ENCODE measurements at places on chromosomes 1 and 21.

- no peak for DNase-seq
Measured at GRCh38 chr1:183032122-183032921, 9.1 kb downstream of the LAMC1 start.

DNA sequence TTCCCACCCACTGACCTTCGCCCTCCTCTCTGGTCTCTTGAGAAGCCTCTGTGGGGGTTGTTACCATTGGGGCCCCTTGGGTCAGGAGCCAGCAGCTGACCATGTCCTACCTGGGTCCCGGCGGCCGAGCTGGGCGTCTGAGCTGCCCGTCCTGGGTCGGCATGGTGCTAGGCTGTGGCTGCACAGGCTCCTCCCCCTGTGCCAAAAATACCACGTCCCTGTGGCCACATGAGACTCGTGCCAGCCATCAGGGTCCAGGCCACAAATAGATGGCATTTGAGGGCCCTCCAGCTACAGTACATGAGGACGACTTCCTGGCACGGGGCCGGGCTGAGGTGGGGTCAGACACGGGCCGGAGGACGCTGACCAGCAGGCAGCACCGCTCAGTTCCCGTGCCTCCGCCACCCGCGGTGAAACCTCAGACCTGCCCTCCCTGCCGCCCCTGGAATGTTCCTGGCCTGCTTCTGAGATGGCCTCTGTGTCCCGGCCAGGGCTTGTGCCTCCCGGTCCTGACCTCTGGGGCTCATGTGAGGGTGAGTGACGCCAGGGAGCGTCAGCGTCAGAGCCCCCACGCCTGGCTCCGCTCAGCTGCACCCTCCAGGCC, at the start of gene PERM1:
Gene PERM1 (minus strand): TSS at position 139 of the 604 bp plus-strand sequence. CDS start 1,064 bp downstream, outside the sequence.
- no peak for DNase-seq

- DNase-seq: no peak
Measured at GRCh38 chr1:100535264-100535663, 2.7 kb upstream of the GPR88 start.

- DNase-seq: no peak
Measured at GRCh38 chr1:161973924-161974845, 49.5 kb downstream of the OLFML2B start.

- DNase-seq: no peak
Measured at GRCh38 chr1:165138960-165139359, 217.6 kb downstream of the LMX1A start.

GRCh38 chr1:164760569-164760968, 201.6 kb downstream of the PBX1 start:
- no peak for DNase-seq

DNA sequence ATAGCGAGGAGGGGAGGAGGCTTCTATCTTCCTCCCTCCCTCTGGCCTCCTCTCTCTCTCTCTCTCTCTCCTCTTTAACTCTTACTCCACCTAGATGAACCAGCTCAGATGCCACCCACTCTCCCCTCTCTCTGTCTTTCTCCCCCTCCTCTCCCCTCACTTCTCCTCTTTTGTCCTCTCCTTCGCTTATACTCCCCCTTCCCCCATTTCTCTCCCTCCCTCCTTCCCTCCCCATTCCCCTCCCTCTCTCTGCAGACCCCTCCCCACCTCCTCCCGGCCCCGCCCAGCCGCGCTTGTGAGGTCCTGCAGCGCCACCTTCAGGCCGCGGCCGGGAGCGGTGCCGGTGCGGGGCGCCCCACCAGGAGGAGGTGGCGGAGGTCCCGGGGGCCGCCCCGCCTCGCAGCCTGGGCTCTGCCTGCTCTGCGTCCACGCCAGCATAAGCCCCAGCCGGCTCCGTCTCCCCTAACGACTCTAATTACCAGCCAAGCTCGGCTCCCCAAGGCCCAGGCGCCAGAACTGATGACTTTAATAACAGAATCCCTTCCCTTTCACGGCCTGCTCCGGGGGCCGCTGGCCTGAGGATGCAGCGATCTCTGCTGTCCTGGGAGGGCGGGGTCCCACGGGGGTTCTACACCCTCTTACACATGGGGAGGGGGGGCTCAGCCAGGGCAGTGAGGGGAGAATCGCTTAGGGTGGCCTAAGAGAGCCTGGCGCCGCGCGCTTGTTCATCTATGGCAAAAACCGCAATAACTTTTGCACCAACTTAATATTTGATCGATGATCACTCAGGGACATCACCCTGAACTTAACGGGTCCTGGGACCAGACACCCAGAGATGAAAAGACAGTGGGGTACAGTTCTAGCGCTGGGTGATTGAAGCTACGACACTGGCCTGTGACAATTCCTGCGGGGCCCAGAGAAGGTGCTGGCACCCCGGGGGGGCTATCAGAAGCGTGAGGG, 637.3 kb downstream of the MATN1 start:
- DNase-seq: no peak

GRCh38 chr1:208118841-208119606, 125.2 kb downstream of the PLXNA2 start:
- no peak for DNase-seq

GRCh38 chr21:36744560-36745231, 45.8 kb downstream of the SIM2 start:
- no peak for DNase-seq

DNA sequence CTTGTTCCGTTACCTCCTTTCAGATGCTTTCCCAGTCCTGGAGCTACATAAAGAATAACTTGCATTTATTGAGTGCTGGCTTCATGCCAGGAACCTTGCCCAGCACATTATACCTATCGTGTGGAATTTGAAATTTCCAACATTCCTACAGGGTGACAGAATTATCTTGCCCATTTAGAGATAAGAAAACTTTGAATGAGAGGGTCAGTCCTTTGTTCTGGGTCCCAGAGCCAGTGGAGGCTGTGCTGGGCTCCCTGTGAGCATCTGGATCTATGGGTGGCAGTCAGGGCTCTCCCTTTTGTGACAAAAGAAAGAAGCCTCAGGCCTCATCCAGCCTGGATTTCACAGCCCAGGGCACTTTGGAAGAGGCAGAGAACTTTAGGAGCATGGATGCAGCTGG, 3.2 kb downstream of the GSTM4 start:
- no peak for DNase-seq

GRCh38 chr1:153565529-153566374, at the start of gene S100A2:
Gene S100A2, minus strand, starts transcription at chr1:153565844. Its CDS starts 1,967 bp downstream, at chr1:153563877.
- DNase-seq: no peak

DNA sequence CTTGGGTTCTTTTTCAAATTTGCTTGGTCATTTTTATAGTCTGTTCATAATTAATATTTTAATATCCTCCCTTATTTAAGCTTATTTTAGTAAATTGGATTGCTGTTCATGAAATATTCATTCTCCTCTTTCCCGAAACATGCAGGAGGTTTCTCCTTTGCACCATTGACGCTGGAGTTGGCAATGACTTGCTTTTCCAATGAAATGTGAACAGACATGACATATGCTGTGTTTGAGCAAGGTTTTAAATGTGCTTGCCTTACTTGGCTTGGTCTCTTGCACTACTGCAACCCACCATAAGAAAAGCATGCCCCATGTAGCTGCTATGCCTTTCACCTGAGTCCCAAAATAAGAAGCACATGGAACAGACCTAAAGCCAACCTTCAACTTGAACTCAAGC, 498.0 kb upstream of the NFIA start:
- no peak for DNase-seq

- DNase-seq: no peak
Measured at GRCh38 chr21:25385911-25386474, 221.3 kb downstream of the MRPL39 start.
